Activated naive CD4-positive, alpha-beta T cell treated with anti-CD3 and anti-CD28 coated beads, Interleukin-2, amount 50 U/mL, for 72 hours (primary cell): ENCODE measurements at places on chromosomes 12 and 14.

DNA sequence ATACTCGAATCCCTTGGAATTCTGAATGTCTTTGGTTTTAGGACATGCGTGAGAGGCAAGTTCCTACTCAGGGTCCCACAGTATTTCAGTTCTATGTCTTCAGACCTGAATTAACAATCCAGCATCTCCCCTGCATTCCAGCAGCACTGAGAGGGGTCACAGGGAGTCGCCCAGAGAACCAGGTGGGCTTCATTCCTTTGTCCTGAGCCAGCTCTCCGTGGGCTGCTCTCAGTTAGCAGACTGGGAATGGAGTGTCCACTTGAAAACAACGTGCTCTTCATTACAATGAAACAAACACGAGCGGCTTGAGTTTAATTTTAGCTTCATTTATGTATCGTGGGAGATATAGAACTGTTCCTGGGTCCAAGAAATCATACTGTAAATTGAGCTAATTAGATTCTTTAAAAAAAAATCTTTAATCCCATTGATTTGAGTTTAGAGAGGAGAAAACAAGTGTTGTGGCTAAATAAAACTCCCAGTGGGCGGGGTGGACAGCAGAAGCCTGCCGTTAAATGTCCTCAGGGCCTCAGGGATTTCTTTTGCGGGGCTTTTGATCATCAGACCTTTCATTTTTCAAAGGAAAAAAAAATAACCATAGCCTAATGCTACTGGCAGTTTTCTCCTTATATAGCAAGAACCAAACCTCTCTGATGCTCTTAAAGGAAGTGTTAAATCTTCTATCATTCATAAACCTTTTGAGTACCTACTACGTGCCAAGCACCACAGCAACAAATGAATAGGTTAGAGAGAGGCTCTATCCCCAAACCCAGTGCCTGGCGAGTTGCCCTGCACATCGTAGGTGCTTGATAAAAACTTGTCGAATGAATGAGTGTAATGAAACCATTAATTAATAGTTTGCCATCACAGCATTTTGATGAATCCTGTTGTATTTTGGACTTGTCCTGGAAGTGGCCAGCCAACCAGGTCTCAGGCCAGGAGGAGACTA, 140.4 kb downstream of the CHST11 start:
- DNase-seq: no peak

- no peak for DNase-seq
Measured at GRCh38 chr14:63453443-63453936, 89.7 kb downstream of the PPP2R5E start.

DNA sequence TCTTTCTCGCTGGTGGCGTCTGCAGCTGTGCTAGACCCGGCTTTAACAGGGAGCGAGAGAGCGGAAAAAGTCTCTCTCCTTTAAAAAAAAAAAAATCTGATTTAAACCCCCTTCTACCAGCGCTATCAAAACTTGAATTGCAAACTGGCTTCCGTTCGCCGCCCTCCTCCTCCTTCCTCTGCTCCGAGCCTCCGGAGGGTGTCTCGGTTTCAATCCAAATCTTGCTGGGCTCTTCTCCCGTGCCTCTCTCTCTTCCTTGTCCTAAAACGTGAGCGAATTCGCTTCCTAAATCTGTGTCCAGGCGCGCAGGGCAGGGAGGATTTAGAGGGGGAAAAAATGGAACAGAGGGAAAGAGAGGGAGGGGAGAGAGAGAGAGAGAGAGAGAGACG, 272 bp downstream of the TBX3 start:
- DNase-seq: no peak

DNA sequence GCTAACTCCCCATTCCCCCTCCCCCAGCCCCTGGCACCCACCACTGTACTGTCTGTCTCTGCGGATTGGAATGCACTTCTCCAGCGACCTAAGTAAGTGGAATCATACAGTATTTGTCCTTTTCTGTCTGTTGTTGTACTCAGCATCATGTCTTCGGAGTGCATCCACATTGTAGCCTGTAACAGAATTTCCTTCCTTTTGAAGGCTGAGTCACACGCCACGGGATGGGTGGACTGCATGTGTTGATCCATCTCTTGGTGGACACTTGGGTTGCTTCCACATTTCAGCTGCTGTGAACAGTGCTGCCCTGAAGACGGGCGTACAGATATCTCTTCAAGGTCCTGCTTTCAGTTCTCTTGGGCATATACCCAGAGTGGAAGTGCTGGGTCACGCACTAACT, 34.4 kb downstream of the DDX51 start:
- DNase-seq: no peak

- DNase-seq: no peak
Measured at GRCh38 chr12:46749322-46749721, 76.5 kb downstream of the SLC38A4 start.

DNA sequence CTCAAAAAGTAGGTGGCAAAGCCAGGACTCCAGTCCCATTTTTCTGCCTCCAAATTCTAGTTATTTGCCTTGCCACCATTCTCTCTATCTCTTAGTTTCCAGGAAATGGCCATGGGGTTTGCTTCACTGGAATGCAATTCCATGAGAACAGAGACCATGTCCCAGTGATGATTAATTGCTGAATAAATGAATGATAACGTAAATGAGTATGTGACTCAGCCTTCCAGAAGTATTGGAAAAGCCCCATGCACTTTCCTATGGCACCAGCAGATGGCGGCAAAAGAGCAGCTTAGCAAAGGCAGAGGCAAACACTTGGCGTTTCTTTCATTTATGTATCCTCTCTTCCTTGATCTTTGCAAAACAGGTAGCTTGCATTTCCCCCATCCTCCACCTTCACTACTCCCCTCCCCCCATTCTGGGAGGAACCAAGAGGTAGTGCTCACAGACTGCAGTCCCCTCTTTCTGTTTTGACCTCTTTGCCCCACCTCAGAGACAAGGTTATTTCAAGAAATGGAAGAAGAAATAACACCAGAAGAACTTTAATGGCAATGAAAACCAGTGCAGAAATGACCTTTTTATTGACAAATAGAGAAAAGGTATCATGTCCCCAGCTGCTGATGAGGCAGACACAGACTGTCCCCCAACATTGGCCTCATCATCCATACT, 21.3 kb downstream of the TBX3 start:
- DNase-seq: peak; percentile 64
